ENCODE measurements at places on chromosomes 16 and 17.

DNA sequence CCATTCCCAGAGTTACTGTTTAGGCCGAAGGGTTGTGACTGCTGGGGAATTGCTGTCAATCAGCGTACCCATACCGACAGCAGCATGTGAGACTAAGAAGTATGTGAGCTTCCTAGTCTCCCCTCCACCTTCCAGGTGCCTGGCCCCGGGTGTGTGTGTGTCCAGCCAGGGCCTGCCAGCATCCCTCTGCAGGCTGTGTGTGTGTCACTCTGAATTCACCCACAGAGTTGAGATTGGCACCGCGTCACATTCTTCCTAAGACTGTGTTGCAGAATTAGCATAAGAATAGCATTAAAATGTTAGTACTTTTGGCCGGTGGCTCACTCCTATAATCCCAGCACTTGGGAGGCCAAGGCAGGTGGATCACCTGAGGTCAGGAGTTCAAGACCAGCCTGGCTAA, 31.8 kb downstream of the PRMT7 start:
- DNase-seq, result no peak

DNA sequence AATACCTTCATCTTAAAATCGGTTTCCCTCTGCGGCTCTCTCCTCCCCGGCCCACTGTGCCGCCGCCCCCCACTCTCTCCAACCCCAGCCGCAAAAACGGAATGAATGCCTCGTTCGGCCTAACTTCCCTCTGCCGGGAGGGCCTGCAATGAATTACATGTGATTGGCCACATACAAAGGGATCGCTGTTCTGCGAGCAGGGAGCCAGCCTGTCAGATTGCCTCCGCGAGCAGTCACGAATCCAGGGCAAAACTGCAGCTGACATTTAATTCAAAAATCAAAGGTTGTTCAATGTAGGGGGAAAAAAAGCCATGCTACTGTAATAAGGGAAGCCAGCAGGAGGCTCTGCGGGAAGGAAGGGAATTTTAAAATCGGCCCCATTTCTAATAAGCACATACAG, 84.9 kb downstream of the TBC1D16 start:
- no peak for DNase-seq

- DNase-seq, result no peak
Observed at GRCh38 chr17:59396134-59396826, 64.8 kb downstream of the YPEL2 start.

- no peak for DNase-seq
Observed at GRCh38 chr17:42748202-42748907, 3.5 kb upstream of the EZH1 start.

DNA sequence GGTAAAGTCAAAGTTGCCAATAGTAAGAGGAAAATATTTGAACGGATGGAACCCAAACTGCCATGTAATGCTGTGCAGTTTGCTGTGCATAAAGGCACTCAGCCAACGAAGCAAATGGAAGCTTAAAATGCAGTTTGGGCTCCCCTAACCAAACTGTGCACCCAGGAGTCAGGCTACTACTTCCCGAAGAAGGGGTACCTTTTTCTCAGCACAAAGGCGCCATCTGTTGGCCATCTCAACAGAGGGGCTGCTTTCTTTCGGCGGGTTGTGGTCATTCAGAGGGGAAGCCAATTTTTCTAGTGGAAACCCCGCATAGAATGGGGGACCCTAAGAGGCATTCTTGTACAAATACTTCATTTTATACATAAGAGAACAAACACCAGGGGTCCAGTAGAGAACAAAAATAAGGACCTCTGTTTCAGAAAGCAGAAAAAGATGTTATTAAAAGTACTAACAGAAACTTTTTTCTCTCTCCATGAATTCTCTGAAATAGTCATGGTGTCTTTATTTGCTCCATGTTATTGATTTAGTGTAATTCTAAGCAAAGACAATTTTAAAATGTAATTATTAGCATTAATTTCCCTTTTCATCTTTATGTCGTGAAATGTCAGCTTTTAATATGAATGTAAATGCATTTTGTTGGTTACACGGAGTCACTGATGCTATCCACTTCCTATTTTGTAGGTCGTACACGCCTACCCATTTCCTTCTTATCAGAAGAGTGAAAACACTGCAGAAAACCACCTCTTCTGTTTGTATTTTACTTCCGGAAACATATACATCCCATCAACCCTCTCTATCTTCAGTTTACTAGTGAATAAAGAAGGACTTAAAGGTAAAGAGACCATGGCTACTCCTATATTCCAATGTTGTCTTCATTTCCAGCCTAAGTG, 453.3 kb downstream of the KCNJ2 start:
- peak; percentile 47 for DNase-seq

DNA sequence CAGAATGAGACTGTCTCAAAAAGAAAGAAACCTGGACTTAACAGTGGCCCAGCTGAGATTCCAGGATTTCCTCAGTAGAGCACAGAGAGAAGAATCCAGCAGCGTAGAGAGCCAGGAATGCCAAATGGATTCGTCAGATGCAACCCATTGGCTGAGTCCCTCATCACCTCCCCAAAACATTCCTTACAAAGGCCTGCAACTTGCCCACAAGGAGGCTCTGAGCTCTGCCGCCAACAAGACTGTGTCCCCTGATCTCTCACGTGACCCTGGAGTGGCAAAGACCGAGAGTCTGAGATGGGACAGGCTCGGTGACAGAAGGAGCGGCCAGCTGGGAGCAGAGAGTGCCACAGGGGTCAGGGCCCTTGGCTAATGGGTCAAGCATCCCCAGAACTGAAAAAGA, 6.9 kb upstream of the CHMP6 start:
- no peak for DNase-seq

DNA sequence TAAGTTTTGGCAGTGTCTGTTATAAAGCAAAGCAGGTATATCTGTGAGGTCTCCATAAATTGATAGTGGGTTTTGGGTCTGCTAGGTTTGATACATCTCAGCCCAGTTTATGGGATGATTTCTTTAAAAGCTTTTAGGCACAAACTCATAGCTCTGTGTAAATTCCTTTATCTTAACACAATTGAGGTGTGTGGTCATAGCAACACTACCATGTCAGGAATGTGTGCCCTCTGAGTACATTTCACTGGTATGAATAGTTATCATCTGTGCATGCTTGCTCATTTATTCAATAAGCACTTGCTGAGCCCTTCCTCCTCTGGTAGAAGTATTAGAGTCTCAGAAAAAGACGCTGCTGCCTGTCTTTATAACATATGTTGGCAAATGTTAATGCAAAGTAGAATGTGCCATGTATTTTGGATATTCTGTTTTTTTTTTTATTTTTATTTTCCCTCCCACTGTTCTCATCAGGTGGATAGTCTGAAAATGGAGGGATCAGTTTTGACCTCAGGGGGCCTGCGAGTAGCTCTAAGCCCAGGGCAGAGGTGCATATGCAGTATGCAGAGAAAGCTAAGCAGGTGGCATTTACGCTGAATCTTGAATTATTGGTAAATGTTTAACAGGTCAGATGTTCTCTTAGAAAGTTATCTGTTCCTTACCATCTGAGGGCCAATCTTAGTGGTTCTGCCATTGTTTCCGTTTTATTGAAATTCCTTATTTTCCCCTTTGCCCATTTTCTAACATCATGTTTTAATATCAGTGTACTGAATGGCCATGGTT, 90.7 kb downstream of the WNT3 start:
- DNase-seq, result no peak

DNA sequence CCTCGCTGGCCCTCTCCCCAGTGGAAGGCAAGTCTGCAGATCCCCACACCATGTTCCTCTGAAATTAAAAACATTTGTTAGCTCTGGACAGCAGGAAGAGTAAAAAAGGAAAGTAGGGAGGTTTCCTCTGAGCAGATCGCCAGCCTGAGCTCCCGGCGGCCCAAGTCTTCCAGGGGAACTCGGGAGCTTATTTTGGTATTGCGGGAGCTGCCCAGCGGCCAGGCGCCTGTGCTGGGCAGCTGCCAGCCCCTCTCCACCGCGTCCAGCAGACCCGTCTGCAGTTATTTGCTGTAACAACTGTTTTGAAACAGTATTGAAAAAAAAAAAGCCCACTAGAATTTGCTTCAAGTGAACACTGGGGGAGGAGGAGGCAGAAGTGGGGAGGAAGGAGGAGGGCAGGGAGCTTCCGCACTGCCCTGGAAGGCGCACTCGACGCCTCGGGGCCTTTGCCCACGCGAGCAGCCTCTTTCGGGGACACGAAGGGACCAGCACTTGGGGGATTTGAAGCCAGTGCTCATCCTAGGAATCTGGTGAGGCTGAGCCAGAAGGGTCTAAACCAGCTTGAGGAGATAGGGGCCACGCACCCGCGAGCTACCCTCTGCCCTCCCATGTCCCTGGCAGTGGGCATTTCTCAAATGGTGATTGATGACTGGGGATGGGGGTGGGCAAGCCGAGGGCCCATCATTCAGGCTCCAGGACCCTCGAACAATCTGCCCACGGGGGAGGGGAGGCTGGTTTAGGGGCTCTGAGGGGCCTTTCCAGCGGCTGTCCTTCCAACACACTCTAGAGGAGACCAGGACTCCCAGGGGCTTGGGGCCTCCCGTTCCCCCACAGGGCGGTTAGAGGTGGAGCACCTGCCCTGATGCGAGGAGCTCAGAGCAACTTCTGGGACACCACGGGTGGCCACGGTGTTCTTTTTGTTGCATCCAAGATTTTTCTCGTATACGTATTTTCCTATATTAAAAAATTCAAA, 3.0 kb upstream of the BAHCC1 start:
- DNase-seq, result no peak

GRCh38 chr17:75090871-75091854, 3.4 kb downstream of the SLC16A5 start:
- DNase-seq, result no peak

GRCh38 chr17:46896991-46897390, 26.0 kb upstream of the GOSR2 start:
- DNase-seq, result no peak

GRCh38 chr16:46746821-46747776, 1.0 kb downstream of the MYLK3 start:
- DNase-seq, result no peak

GRCh38 chr16:57503366-57503765, 17.1 kb upstream of the DOK4 start:
- DNase-seq, result no peak

DNA sequence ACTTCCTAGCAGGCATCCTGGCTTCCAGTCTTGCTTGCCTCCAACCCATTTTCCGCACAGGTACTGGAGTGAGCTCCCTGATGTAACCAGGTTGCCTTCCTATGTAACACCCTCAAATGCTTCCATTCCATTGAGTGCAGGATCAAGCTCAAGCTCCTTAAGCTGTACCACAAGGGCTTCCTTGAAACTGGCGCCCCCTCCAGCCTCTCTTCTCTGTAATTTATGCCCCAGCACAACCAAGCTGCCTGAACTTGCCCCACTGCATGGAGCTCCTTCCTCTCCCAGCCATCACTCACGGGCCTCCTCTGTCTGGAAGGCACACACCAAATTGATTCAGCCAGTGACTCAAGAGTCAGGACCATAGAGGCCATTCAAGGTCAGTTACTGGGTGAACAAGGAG, 234.8 kb upstream of the RPL38 start:
- DNase-seq, result no peak

GRCh38 chr17:10149573-10150399, 48.6 kb downstream of the GAS7 start:
- DNase-seq, result peak; percentile 95

GRCh38 chr16:85300406-85300968, 188.2 kb upstream of the CIBAR2 start:
- no peak for DNase-seq

DNA sequence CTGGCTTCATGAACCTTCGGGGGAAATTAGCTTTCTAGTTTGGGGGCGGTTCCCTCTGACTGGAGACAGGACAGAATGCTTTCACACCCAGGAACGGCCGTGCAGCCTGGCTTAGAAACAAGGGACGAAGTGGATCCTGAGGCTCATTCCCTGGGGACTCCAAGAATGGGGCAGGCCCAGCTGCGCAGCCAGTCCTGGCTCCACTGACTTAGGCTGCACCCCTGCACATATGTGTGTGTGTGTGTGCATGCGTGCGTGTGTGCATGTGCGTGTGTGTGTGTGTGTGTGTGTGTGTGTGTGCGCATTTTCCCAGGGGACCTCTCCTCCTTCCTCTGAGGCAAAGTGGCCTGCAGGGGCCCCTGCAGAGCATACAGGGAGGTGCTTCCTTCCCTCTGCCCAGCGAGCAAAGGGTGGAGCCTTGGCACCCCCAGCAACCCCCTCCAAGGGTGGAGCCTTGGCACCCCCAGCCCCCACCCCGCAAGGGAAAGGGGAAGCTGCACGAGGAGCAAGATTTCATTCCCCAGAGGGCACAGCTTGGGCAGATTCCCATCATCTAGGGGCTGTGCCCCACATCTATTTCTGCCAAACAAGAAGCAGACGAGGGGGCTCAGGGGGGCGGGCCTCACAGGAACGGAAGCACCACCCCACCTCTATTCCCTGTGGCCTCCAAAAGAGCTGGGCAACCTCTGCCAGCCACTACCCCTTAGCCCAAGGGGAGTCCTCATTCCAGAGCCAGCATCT, 97.6 kb upstream of the CBX4 start:
- DNase-seq, result no peak

DNA sequence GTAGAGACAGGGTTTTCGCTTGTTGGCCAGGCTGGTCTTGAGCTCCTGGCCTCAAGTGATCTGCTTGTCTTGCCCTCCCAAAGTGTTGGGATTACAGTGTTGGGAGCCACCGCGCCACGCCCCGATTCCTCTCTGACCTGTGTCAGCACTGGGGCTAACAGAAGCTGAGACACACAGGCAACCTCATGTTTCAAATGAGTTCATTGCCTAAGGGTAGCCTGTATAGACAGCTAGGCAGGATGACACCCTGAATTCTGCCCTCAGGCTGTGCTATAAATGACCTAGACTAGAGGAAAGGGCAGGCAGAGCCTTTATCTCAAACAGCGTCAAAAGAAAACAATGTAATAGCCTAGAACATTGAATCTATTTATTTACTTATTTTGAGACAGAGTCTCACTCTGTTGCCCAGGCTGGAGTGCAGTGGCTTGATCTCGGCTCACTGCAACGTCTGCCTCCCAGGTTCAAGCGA, 2.3 kb upstream of the CDK3 start:
- no peak for DNase-seq

DNA sequence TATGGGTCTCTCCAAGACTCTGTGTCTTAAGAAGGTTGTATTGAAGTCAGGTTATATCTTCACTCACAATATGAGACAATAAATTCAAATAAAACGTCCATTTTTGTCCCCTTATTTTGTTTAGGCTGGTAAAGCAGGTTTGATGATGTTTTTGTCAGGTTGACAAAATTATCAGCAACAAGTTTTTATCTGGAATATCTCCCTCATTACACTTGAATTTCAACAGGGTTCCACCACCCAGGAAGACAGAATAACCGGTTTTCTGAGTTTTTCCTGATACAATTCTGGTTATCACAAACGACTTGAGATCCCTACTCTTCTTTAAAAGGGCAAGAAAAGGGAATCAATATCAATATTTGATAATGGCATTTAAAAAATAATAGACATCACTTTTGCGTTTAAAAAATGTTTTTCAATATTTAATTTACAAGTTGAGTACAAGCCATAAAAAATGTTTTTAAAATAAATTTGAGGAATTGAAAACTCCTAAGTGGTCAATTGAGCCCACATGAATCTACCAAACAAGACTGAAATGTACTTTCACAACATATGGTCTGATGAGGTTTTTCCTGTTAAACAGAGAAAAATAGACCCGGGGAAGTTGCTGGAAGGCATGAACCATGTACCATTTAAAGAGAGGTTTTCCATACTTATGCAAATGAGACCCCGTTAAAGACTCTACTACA, 1.4 kb upstream of the ATP6V0A1 start:
- peak; percentile 65 for DNase-seq

Data from suppressor macrophage treated with lipopolysaccharide for 1 hour (primary cell).